ENCODE measurements at places on chromosomes 2 and 18.

DNA sequence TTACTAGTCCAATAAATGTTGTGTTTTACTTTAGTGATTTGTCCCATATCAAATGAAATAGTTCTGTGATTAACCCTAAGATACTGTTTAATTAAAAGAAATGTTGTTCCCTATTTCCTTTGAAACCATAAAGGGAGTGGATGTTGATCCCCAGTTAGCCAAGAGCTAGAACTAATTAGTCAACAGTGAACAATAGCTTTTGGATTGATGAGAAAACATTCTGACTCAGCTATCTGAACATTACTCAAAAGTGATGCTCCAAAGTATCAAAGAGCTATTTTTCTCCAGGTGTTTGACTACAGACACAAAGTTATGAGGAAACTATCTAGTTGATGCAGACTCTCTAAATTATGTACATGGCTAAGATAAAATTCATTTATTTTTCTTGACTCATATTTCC, 7.3 kb upstream of the FEZ2 start:
- DNase-seq = no peak

- peak; percentile 52 for DNase-seq
Measured at GRCh38 chr2:38947241-38948239, 57.9 kb downstream of the ARHGEF33 start.

DNA sequence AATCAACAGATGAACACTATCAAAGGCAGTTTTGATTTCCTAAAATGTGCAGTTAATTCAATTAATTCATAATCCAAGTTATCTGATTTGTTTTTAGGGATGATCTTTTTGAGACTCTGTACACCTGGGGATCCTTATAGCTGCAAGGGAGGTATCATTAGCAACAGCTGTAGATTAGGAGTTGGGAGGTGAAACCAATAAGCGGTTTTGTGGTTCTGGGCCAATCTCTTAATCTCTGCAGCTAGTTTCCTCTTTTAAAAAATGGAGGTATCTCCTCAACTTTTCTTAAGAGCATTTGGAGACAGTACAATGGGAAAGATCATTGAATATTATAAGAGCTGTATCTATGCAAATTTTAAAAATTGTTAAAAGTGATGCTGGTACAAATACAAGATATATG, 126.0 kb downstream of the MC4R start:
- DNase-seq = no peak

DNA sequence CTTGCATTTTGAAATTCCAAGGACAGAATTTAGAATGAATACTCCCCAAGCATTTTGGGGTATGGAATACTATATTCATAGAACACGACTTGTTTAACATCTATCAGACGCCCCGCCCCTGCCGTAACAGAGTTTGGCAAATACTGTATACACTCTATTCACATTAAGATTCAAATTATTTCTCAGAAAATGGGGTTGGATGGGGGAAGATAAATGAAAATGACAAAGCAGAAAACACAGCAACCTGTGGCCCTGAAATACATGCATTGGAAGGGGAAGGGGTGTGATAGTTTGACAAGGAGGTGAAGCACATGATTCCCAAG, 634.6 kb upstream of the SLC39A10 start:
- no peak for DNase-seq

DNA sequence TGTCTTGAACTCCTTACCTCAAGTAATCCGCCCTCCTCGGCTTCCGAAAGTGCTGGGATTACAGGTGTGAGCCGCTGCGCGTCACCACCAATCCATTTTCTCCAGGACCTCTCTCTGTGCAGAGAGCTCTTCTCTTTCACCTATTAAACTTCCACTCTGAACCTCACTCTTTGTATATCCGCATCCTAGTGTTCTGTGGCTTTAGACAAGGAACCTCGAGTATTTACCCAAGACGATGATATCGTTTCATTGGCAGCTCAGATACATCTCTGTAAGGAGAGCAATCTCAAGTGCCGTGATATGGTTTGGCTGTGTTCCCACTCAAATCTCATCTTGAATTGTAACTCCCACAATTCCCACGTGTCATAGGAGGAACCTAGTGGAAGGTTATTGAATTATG, 15.1 kb upstream of the WDR33 start:
- DNase-seq = no peak

GRCh38 chr2:174636987-174637386, 39.4 kb upstream of the WIPF1 start:
- DNase-seq = no peak

DNA sequence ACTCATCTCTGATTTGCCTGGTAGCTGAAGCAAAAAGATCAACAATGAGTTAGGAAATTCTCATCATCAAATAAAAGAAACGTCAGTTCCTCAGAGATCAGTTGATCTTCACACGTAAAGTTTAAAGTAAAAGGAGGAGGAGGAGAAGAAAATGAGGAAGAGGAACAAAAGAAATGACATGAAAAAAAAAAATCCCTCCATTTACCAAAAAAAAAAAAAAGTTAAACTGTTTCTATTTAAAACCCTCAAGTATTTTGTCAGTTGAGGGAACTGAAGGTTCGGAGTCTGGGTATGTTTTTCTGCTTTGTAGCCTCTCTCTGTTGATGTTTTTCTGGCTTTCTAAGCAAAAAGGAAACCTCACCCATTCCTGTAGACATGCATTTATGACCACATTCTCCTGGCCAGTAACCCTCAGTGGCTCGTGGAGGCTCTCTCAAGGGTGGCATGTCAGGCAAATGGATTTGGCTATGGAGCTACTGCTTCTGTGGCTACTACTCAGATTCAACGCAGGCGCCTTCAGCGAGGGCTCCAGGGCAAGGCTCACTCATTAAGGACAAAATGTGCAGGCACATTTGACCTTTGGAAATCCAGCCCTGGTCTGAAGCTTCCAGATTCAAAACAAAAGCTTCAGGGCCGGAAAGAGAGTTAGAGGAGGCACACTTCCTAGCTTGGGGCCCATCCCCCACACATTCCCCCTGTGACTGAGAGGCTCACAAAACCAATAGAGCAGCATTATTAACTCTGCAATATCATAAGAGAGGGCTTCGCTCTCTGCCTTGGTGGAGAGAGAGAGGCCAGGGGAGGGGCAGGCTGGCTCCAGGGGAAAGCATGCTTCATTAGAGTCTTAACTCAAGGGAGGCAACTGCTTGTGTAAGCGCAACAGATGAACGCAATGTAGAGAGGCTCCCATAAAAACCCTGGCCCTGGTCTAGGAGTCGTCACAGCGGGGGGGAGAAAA, 22.3 kb downstream of the KLF7 start:
- DNase-seq = peak; percentile 55

DNA sequence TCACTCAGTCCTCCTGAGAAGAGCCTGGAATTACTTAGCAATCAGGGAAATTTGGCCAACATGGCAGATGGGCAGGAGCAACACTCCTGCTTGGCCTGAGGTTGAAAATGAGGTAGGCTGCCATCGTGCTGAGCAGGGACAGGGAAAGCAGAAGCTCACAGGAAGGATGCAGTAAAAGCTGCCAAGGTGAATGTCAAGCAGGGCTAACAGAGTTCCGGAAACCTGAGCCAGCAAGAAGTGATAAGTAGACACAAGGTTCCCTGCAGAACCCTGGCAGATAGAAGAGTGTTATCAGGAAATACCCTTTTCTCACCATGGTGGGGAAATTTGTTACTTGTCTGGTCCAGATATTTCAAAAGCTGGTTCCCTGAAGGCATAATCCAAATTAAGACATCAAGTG, 454.3 kb upstream of the MEX3C start:
- no peak for DNase-seq

GRCh38 chr18:40955351-40955750, 999.7 kb upstream of the PIK3C3 start:
- DNase-seq = no peak

DNA sequence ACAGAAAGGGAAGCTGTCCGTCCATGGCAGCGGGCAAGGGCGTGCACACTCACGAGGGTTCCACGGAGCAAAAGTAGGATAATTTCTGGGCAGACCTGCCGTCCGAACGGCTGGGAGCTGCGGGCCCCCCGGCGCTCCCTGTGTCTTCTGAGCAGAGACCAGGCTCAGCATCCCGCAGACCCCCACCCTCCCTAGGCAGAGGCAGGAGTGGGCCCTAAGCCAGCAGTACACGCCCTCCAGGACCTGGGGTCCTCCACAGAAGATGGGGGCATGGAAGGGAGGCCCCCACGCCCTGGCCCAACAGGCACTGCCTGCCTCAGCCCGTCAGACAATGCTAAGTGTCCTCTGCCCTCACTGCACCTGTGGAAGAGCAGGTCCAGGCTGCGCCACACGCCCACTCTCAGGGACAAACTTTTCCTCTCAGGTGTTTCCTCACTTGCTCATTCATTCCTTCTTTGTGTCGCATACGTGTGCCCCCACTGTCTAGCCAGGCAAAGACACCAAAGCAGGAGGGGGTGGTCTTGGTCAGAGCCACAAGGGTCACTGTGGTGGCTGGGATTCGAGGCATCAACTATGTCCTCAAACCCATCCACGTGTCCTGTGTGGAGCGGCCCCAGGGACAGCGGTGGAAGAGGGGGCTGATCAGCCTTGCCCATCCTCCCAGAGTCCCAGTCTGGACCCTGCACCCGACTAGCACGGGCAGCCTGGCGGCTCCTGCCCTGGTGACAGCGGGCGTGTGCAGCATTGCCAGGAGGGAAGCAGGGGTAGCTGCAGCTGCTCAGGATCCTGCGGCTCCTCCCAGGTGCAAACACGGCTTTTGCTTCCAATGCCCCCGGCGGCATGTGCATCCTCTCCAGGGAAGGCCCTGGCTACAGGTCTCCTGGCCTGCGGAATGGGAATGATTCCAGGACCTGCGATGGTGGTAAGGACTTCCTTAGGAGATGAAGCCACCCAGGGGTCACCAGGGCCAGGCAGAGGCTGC, 2.4 kb upstream of the GPC1 start:
- DNase-seq = no peak

GRCh38 chr2:43402452-43402937, 176.1 kb upstream of the ZFP36L2 start:
- DNase-seq = no peak

- no peak for DNase-seq
Measured at GRCh38 chr2:213121690-213122089, 29.7 kb downstream of the IKZF2 start.

DNA sequence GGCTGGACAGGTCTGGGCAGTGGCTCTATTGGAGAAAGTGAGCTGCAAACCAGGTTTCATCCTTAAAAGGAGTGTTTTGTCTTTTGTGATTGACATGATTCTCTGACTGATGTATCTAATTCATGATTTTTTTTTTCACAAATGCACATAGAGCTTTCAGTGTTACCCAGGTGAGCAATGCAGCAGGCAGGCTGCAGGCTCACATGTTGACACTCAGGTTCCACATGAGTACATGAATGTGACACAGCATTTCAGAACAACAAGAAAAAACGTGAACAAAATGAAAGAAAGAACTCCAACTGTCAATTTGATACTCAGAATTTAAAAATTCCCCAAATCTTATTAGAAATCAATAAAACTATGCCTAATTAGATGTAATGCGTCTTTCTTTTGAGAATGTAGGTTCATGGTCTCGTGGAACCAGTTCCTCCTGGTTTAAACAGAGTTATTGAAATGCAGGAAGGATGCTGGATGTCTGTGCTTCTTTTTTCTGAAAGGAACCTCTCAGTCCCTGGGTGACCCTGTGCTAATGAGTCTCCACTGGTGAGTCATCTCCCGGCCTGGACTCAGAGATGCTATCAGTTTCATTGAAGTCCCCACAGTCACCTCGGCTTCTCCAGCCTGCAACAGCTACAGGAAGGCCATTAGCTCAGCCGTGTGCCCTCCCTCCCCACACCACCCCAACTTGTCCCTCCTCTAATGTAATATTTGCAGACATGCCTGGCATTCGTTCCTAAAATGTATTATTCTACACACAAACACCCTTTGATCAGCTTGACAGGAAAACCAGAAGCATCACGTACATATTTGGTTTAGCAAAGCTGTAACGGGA, 430.4 kb downstream of the LPIN1 start:
- no peak for DNase-seq

DNA sequence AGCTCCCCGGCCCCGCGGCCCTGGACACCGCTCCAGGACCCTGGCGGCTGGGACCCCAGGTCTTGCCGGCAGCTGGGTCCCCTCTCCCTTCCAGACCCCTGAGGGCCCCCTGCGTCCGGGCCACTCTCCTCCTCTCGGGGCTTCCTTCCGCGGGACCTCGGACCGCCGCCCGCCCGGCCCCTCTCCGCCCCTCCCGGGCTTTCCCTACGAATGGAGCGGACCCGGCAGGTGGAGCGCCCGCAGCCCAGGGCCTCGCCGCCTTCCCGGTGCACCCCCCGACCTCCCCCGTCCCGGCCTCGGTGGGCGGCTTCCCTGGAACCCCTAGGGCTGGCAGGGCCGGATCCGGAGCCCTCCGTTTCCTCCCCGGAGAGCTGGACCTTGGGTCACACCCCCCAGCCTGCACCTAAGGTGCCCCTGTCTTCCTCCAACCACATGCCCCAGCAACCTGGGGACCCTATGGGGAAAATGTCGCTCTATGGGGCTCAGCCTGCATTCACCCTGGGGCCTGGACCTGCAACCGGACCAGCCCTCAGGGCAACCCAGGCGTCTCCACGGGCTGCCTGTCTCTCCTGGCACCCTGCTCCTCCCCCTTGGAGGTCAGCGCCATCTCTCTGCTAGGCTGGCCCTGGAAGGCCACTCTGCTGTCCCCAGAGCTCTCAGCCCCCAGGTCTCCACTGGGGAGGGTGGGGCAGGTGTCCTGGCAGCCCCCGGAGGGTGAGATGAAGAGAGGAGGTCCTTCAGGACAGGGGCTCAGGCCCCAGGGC, 730 bp downstream of the B3GNT7 start:
- DNase-seq = no peak

GRCh38 chr2:187529977-187530721, 24.1 kb downstream of the TFPI start:
- no peak for DNase-seq

- DNase-seq = no peak
Measured at GRCh38 chr2:48049371-48049770, 143.1 kb upstream of the FBXO11 start.

- DNase-seq = no peak
Measured at GRCh38 chr2:209584915-209585314, 161.1 kb downstream of the MAP2 start.

DNA sequence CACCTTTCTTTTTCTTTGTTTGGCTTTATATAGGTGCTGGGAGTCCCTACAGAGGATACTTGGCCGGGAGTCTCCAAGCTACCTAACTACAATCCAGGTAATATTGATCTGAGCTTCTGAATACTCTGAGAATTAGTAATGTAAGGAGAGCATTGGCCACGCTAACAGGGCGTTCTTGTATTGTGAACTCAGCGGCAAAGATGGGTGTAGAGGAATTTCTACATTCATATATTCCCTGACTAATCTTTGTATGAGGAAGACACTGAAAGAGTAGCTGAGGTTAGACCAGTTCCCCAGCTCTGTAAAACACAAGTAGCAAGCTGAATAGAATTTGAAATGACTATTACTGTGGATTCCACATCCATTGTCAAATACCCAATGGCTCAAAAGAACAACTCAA, 48.5 kb downstream of the CDK15 start:
- DNase-seq = no peak

- DNase-seq = no peak
Measured at GRCh38 chr2:216777637-216778273, 82.1 kb downstream of the TNP1 start.
